AG10803 (cell line): ENCODE measurements at places on chromosomes 6 and 20.

DNA sequence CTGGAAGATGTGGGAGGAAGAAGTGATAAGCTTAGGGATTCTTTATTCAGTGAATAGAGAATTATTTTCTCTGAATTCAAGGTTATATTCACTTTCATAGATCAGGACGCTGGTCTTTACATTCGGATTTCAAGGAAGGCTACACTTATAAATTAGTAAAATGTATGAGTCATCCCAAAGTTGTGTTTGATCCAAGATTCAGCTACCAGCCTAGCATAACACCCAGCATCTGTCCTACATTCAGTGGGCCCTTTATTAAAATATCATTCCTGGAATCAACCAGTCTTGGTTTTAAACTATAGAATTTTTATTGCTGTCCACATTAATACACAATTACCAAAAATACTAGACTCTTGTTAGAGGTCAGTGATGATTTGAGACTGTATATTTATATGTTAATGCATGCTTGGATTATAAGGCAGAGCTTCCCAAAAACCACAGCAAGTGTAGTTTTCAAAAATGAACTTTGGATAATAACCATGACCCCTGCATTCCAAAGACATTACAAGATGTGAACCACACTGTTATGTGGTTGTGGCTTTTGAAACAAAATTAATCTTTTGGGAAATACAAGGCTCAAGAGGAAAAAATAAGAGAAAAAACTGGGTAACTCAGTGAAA, 210.7 kb upstream of the CNR1 start:
- DNase-seq, result peak; percentile 80

- DNase-seq, result no peak
Observed at GRCh38 chr6:111038534-111039252, 48.6 kb upstream of the SLC16A10 start.

DNA sequence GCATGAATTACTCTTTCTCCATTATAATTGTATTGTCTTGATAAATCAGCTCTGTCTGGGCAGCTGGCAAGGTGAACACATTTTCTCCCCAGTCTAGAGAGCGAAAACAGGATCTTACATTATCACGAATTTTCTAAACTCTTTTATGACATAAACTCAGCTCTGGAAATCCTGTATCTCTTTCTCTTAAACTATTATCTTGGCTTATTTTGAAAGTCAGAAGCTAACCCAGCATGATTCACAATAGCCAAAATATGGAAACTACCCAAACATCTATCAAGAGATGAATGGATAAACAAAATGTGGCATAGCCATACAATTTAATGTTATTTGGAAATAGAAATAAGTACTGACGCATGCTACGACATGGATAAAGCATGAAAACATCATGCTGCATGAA, 25.9 kb upstream of the AGPAT4 start:
- DNase-seq, result no peak

GRCh38 chr20:25050501-25051350, 7.2 kb downstream of the ACSS1 start:
- DNase-seq, result no peak

GRCh38 chr20:57426271-57426689, 35.1 kb downstream of the RBM38 start:
- DNase-seq, result no peak

- DNase-seq, result peak; percentile 85
Observed at GRCh38 chr6:163416557-163417253, 2.2 kb downstream of the QKI start.

GRCh38 chr20:37972256-37973058, 60.8 kb downstream of the TTI1 start:
- no peak for DNase-seq

GRCh38 chr6:137738931-137739504, 128.0 kb upstream of the TNFAIP3 start:
- no peak for DNase-seq

GRCh38 chr6:79622364-79622763, 8.8 kb upstream of the SH3BGRL2 start:
- DNase-seq, result no peak

DNA sequence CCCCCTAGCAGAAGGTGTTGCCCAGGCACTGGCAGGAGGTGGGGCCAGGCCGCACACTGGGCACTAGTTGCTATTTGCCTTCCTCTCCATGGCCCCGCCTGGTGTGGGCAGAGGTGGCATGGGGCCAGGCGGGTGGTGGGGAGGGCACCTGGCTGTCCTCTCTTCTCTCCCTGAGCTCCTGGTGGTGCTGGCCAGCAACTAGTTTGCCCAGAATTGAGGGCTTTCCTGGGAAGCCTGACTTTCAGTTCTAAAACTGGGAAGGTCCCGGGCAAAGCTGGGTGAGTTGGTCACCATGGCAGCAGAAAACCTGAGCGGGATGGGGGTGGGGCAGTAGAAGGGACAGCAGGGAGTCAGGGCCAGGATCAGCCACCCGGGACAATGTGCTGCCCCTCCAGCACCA, 48.2 kb downstream of the RBM38 start:
- no peak for DNase-seq

DNA sequence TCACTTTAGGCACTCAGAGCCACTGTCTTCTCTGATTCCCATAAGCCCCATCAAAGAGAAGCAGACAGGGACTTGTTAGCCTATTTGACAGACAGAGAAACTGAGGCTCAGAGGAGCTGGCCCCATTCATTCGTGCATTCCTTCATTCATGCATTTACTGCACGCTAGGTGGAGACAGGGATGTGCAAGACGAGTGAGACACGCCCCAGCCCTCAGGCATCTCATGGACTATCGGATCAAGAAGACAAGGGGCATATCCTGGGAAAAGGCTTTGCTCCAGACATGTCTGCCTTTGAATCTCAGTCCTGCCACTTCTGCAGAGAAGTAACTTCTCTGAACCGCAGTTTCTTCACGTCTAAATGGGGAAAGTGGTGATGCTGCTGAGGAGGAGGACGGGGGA, 54.1 kb downstream of the BPIFB1 start:
- DNase-seq, result no peak

DNA sequence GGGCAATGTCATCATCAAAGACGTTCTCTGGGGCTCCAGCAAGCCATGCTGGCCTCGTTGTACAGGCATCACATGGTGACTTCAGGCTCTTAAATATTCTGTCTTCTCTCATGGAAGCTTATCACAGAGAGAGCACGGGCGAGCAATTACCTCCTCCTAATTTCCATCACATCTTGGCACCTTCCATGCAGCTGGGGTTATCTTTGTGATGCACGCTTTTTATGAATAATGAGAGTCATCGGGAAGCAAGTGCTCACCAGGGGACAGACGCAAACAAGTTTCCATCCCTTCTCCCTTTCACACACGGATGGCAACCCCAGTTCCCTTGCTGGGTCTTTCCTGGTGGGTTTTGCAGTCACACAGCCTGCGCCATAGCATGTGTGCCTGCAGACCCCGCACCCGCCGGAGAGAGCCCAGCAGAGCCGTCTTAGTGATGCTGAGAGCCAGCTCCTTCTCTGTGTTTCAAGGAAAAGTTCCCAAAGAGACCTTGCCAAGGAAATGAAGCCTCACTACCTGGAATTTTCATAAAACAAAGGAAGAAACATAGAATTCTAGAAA, 116.3 kb upstream of the AFDN start:
- DNase-seq, result no peak

DNA sequence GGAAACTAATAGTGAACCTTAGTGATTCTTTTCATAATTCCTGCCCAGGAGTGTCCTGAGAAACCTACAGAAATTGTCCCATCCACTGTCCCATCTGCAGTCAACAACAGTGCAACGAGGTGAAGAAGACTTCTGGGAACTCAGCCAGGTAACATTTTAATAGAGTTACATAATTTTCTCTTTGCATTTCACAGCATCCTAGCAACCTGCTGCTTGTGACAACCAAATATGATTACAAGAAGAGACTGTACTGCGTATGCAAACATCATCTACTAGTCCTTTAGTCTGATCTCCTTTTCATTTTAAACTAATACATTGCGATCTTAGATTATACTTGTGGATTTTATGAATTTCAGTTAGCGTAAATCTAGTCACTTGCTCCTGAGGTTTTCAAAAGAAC, 951.6 kb downstream of the TFAP2A start:
- peak; percentile 42 for DNase-seq

DNA sequence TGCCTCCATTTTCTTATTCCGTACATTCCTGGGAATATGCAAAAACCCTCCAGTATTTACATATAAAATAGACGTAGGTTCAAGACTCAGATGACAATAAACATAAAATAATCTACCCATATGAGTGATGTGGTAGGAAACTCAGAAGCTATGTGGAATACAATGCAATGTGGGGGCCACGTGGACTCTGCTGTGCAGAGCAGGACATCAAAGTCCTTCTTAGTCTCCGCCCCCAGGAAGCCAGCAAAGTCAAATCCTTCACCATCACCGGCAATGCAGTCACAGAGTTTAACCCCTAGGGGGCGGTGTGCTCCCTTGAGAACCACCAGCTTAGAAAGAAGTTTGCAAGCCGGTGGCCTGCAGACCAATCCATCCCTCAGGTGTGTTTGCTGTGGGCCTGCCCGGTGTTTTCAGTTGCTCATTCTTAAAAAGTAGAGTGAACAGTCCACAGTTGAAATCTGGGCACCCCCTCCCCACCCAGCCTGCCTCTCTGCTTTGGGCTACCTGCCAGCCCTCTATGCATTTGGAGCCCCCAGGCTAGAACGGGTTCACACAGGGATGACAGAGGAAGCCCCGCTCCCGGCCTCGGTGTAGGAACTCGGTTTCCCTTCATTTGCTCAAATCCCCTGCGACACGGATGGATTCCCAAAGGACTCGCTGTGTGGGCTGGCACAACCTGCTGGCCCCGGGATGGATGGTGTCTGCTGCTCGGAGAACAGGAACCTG, 59.9 kb downstream of the SULF2 start:
- DNase-seq, result peak; percentile 79

DNA sequence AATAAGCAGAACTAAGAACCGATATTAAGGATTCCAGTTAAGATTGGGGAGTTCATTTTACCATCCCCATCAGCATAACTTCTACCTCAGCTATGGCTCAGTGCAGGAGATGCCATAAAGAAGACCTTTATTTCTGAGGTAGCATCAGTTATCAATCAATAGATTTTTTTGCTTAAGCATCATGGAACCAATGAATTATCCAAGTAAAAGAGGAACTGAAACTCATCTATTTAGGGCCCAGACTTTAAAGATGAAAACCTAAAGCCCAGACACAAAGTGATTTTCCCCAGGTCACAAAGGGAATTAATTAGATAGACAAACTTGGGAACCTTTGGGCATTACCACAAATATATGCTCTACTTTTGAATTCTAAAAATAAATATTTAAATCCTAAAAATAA, 59.2 kb upstream of the TINAG start:
- no peak for DNase-seq

DNA sequence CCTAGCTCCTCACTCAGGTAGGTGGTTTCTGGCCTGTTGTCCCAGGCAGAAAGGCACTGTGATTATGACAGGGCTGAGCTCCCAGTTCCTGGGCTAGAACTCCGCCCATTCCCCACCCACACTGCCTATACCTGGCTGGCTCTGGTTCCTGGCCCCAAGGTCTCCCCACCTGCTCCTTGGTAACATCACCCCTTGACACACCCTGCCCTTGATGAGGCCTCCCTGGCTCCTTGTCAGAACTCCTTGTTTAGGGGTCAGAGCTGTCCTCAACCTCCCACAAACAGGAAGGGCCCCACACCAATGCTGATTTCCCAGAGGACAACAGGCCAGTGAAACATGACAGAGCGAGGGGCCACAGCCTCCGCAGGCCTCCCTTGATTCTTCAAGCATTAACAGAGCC, 15.5 kb upstream of the MYMX start:
- DNase-seq, result no peak

DNA sequence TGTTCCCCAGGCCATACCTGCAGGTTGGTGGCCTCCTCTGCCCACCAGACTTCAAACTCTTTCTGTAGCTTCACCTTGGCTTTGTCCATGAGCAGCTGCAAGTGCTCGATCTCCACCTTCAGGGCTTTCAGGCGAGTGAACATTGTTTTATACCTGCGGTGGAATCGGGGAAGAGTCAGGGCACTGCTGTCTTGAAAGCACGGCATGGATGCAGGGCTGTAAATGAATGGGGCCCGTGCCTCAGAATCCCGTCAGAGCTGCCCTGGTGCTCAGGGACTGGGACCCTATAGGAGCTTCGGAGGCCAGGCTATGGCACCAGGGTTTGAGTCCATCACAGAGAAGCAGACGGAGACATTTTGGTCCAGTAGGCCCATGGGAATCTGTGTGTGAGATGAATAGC, 37.9 kb upstream of the KCNK16 start:
- DNase-seq, result no peak

DNA sequence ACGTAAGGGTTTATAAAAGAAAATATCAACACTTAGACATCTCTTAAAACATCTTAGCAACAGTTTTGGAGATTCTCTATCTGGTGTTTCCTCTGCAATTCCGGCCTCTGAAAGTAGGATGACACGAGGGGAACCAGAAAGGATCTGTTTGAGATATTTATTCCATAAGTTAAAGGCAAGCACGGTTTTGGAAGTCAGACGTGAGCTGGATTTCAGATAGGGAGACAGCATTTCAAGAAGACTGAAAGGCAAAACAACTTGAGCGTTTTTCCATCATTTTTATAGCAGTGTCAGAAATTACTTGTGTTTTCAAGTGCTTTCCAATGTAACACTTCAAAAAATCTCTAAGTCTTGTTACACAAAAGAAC, 52.9 kb upstream of the BTN3A2 start:
- no peak for DNase-seq

DNA sequence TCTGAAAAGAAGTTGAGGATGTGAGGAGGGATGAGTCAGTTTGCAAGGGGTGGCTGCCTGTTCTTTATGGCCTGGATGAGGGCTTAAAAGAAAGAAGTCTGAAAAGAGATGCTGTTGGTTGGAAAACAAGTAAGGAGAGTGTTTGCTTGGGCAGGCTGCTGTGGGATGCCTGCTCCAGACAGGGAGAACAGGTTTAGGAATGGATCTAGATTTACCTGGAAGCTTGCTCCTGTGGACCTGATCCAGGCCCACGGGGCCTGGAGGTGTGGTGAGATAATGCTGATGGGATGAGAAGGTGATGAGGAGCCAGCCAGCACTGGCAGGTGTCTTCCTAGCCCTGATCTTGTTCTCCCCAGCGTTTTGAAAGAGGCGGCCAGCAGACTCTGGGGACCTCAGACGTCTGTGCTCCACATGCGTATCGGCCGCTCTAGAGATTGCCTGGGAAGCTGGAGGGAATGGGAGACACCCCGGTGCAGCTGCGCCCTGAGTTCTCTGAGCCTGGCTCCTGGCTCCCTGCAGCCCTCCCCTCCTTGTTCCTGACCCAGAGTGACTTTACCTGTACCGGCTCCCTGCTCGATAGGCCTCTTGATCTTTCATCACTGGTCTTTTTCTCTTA, 331.3 kb downstream of the ZFAND3 start:
- no peak for DNase-seq
